ENCODE measurements at places on chromosomes 7 and 10.

DNA sequence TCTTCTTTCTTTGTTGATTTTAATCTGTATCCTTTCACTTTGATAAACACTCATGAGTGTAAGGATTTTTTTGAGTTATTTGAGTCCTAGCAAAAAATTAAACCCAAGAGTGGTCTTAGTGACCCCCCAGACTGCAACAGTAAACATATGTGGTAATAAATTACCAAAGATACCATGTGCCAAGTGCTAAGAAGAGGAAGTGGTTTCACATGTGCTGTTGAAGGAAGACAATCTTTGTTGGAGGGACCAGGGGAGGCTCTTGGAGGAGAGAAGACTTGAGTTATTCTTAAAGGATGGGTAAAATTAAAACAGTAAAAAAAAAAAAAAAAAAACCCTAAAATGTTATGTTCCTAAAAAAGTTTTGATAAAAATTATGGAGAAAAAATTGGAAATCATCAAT, 150.2 kb downstream of the SEC23IP start:
- DNase-seq = no peak

DNA sequence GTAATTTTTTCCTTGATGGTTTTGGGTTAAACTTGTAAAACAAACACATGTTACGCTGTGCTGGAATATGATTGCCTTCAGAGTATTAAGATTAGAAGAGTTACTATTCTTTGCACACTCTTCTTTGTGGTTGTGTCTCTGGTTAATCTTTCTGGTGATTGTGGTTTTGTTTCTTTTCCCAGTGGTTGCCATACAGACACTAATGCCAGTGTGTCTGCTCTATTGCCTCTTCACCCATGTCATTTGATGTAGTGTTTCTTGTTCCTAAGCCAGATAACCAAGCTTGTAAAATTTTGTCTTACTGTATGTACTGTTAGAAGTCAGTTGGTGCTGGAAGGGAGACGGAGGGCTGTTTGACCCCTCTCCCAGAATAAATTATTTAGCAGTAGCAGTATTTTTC, 124.8 kb downstream of the PHTF2 start:
- no peak for DNase-seq

DNA sequence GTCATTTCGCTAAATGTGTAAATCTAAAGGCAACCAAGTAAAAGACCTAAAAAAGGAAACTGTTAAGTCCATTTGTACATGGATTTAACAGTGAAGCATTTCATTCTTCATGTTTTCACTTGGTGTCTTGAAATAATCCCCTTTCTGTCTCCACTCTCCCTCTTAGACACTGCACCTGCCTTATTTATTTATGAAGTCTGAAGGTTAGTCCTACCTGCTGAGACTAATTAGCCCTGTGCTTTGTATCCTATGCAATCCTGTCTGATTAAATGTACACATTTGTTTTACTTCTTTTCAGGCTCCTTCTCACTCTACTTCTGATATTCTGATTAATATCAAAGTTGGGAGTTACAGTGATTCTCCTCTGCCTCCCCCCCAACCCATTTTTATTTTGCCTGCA, 1.9 kb upstream of the TCF7L2 start:
- no peak for DNase-seq

DNA sequence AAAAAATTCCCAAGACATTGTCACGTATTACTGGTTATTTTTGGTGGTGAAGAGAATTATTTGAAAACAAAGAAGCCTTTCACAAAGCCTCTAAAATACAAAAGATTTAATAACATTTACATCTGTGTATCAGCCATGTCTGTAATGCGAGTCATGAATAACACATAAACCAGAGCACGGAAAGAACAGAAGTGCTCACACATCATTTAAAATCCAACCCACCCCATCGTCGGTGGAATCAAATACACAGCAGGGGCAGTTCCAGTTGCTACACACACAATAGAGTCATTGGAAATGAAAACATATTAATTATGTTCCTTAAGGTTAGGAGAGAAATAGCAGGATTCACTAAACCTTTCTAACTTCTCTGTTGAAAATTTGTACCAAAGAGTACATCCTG, 1097.3 kb downstream of the KCNMA1 start:
- no peak for DNase-seq

GRCh38 chr10:50991456-50992355, 82.6 kb upstream of the PRKG1 start:
- peak; percentile 29 for DNase-seq

DNA sequence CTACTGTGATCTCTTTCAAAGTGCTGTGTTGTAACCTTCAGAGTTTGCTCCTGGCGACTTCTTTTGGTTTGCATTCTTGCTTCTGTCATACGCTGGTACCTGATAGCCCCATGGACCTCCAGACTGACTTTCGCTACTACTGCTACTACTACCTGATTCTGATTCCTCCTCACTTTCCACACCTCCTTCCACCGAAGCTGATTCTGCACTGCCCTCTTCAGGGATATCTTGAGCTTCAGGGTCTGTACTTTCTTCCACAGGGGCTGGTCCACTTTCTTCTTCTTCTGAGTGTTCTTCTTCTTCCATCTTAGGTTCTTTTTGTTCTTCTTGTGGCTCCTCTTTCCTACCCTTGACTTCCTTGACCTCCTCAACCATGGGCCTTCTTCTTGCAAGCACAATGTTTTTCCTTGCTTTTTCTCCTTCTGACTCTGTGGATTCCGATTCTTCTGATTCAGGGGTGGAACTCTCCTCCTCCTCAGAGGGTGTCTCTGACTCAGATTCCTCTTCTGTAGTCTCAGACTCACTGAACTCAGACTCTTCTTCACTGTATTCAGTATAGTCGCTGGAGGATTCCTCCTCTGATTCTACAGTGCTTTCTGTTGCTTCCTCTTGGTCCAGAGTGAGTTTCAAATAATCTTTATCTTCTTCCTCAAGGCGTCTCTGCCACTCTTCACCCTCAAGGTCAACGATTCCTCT, 992.2 kb downstream of the PCDH15 start:
- no peak for DNase-seq

GRCh38 chr10:30039567-30039966, 19.8 kb downstream of the JCAD start:
- DNase-seq = no peak

DNA sequence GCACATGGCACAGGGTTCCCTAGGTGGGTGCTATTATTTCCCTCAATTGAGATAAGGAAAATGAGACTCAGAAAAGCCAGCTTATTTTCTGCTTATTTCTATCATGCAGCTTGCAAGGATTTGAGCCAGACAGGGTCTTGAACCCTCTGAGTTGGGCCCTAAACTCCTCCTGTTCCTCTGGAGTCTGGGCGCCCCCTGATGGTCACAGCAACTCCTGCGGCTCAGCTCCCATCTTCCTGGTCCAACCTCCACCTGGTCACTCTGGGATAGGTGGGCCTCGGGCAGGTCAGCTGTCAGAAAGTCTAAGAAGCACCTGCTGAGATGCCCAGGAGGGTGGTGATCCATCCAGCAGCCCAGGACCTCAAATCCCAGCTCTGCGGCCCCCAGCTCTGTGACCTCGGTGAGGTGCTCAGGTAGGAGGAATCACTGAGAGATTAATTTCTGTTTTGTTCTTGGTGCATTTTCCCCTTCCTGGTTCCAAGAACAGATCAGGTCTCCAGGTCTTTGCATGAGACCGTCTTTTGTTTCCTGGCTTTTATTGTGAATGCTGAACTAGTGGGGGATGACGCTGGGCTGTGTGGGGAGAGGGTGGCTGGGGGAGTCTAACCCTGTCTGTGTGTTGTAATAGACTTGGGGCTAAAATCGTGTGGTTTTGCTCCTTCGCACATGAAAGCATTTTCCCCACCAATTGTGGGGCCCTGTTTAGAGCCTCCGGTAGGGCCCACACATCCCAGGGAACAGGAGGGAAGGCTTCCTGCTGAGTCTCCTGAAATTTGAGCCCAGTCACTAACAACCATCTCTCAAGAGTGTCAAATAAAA, 32.8 kb downstream of the TMEM130 start:
- DNase-seq = peak; percentile 21

GRCh38 chr10:70809726-70810125, 6.0 kb upstream of the SGPL1 start:
- DNase-seq = no peak

- DNase-seq = no peak
Observed at GRCh38 chr7:99876491-99876890, 342 bp downstream of the OR2AE1 start.

DNA sequence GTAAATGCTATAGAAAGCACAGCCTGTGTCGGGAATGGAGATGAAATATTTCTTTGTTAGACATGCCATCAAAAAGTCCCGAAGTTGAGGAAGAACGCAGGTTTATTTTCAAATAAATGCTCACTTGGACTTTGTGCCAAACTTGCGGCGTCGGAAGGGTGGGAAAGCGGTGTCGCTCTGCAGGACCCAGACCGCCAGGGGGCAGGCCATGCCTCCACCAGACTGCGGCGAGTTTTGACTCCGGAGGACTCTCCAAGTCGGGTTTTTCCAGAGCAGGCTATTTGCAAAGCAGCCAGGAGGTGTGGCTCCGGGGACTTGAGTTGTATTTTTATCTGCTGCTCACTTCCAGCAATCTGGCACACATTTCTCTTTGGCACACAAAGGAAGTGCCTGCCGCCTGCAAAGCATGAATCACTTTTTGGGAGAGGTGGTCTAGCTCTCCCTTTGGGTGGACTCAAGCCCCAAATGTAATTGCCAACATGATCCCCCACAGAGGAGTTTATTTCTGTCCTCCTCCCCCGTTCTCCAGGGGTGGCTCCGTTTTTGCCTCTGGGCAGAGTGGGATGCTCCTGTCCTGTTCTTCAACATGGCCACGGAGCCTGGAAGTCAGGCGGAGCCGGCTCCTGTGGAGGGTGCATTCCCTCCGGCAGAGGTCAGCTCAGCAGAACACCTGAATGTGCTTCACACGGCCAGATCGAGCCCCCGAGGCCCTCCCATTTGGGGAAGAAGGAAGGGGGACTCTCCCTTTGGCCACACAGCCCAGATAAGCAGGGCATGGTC, 82.3 kb upstream of the GPR26 start:
- DNase-seq = peak; percentile 4

- no peak for DNase-seq
Observed at GRCh38 chr10:26430641-26431163, 7.4 kb upstream of the APBB1IP start.

GRCh38 chr10:132541129-132541528, 3.5 kb downstream of the INPP5A start:
- no peak for DNase-seq

DNA sequence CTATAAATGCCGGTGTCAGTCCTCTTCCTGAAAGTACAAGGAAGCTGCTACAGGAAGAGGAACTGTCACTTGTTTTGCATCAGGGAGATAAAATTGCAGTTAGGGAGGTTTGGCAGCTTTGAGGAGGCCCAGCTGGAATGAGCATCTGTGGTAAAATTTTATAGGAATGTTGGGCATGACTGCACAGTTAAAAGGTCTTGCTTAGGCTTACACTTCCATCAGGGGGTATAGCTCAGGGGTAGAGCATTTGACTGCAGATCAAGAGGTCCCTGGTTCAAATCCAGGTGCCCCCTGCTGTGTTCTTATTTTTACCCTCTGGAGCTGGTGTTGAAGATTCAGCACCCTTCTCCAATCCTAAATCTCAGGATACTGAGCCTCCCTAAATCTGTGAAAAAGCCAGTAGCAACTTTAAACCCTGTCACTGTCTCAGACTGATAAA, 65.9 kb downstream of the ZNF467 start:
- no peak for DNase-seq

- DNase-seq = no peak
Observed at GRCh38 chr7:77320714-77321113, 95.4 kb downstream of the GSAP start.

GRCh38 chr7:98902523-98902922, 24.2 kb downstream of the TRRAP start:
- DNase-seq = peak; percentile 12

- no peak for DNase-seq
Observed at GRCh38 chr7:6168477-6168868, 104.0 kb downstream of the CYTH3 start.

GRCh38 chr7:151759591-151760042, 117.3 kb downstream of the PRKAG2 start:
- peak; percentile 56 for DNase-seq

GRCh38 chr10:119783665-119784027, 57.8 kb downstream of the INPP5F start:
- no peak for DNase-seq

DNA sequence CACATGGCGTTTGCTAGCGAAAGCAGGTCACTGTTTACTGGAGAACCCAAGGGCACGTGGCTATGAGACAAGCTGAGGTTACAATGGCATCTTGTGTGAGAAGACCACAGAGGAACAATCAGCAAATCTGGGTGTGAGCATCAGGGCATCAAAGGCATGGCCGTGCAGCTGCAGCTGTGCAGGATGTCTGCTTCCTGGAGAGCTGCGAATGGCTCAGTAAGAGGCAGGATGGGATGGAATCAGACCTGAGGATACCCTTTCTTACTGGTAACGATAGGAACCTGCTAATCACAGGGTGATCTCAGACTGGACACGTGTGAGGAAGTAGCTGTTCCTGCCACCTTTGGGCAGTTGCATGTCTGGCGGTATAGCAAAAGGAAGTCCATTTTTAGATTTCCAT, 119.5 kb downstream of the RNF216 start:
- DNase-seq = no peak

GRCh38 chr7:42522227-42522991, 285.4 kb upstream of the GLI3 start:
- DNase-seq = peak; percentile 91

DNA sequence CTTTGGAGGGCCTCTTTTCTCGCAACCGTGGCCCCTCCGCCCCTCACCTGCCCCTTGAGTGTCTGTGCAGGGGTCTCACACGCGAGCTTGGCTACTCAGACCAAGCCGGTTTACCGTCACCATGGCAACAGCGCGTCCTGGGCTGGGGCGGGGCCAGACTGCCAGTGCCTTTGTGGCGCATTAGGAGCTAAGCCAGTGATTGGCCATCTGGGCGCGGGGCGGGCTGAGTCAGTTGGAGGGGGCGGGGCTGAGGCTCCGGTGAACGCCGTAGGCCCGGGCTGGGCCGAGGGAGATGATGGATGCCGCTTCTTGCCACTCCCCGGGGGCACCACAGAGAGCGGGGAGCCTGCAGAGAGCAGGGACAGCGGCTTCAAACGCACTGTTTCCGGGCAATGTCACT, 48.7 kb upstream of the FXYD4 start:
- DNase-seq = peak; percentile 64

GRCh38 chr10:71218651-71219050, 6.3 kb downstream of the UNC5B start:
- no peak for DNase-seq

DNA sequence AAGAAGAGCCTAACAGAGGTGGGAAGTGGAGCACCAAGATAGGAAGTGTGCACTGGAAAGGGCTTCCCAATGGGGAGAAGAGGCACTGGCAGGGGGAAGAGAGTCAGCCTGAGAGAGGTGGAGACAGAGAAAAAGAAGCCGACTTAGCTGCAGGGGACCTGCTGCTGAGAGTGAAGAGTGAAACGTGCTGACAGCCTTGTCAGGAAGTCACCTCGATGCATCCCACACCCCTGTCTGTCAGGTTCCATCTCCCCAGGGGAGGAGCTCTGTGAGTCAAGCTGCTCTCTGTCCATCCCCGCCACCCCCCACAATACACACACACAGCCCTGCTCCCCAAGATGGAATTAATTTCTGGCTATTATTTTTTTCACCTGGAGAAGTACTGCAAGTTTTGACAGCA, 14.0 kb downstream of the KAZALD1 start:
- DNase-seq = no peak

GRCh38 chr7:117285826-117286225, 37.0 kb downstream of the WNT2 start:
- no peak for DNase-seq

- no peak for DNase-seq
Observed at GRCh38 chr7:87231711-87232110, 12.2 kb upstream of the TMEM243 start.

Data from amniotic epithelial cell (primary cell).